Stimulated activated CD8-positive, alpha-beta memory T cell treated with anti-CD3 and anti-CD28 coated beads, Interleukin-7, amount 100 ng/mL, for 24 hours (primary cell): ENCODE measurements at places on chromosomes 6 and 20.

DNA sequence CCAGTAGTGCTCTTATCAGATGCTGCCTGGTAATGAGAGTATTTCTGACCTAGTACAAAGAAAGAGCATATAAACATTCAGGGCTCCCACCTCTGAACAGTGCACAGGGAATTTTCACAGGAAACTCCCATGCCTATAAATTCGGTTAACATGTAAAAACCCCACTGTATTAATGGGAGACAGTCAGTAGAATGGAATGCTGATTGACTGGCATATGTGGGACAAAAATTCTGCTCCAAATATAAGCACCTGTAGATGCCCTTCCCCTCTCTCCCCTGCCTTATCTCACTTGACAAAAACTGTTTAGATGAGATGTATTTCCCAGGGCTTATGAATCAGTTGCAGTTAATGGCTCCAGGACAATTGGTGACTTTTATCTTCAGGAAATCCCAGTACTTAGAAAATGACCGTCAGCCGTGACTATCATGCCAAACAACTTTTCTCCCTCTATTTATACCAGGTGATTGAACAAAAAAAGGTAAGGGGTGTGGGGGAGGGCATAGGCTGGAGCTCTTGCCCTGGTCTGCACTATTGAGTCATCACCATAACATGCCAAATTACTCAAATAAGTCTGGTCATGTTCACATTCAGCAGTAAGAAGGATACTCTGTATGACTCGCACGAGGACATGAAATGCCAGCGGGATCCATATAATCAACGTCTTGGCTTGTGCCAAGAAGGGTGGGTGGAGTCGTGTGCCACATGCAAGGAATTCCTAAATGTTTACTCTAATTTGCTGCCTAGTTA, 176.4 kb upstream of the BMP2 start:
- DNase-seq, result no peak

- no peak for DNase-seq
Measured at GRCh38 chr6:22751223-22751622, 181.9 kb downstream of the HDGFL1 start.

GRCh38 chr20:60579941-60580515, 621.8 kb downstream of the CDH26 start:
- DNase-seq, result no peak

DNA sequence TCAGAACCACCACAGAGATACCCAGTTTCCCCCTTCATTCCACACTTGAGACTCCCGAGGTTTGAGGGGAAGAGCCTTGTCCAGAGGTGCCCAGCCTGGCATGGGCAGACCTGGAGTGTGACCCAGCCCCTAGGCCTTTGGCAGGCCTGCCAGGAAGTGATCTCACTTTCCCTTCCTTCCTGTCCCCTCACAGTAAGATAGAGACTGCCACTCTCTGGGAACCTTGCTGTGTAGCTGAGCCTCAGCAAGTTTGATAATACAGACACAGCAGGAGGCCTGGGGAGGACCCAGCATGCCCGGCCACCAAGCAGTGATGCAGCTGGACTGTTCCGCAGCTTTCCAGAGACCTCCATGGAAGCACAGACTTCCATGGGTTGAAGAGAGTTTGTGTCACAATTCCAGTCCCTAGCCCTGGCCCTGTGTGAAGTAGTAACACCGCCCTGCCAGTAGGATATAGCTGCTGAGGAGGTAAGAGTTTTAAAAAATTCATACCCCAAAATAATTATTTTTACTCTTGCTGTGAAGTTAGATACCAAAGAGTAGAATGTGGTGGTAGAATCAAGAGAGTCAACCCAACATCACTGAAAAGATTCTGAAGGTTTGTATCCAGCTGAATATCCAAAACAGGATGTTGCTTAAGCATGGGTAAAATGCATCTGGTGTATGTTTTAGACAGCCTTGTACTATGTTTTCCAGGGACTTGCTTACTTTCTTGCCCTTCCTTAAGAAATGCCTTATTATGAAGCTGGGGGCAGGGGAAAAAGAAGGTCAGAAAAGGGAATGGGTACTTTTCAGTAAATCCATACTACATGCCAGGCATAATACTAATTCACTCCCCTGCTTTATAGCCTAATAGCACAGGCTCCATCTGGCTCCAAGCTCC, 16.3 kb downstream of the PKIG start:
- DNase-seq, result no peak

DNA sequence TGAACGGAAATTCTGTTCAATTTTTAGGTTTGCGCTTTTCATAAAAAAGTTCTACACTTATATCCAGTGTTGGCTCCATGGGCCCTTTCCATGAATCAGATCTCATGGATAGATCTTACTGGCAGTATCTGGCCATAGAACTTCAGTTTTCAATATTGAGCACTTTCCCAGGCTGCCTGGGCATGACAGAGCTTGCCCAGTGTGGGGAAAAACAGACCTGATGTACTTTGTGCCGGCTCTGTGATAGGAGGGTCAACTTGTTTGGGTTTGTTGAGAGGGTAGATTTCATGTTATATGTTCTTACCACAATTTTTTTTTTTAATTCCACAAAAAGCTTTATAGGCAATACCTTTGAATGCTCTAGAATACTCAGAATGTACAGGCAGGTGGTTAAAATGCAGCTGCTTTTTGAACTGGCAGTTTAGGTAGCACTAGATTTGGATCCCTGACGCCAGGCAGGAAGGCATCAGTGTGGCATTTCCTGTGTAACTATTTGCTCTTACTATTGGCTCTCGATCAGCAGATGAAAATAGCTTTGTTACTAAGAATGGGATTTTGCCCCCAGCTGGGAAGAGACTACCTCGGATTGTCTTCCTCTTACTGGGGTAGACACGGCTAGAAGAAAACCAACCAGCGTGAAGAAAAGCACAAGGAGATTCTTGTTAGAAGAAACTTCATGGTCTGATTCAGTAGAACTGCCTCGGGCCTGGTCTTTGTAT, 404.9 kb upstream of the SOX4 start:
- DNase-seq, result no peak

GRCh38 chr6:43284991-43285781, 12.9 kb upstream of the SLC22A7 start:
- DNase-seq, result no peak

DNA sequence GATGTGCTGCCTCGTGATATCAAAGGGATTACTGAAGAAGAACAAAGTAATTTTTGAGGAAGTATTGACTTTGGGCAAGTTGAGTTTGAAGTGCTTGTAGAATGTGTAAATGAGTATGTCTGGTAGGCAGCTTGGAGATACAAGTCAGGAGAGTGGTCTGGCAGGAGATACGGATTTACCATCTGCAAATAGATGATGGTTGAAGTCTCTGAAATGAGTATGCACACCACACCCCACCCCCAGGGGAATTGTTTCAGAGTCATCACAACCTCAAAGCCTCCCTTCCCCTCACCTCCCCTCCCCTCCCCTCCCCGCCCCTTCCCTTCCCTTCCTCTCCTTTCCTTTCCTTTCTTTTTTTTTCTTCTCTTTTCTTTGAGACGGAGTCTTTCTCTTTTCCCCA, 16.4 kb upstream of the MCUR1 start:
- DNase-seq, result no peak

- DNase-seq, result no peak
Measured at GRCh38 chr6:144140867-144141266, 9.4 kb upstream of the STX11 start.

GRCh38 chr6:46254946-46255345, 84.2 kb upstream of the ENPP5 start:
- DNase-seq, result no peak

- DNase-seq, result no peak
Measured at GRCh38 chr20:37128803-37129202, 33.0 kb upstream of the RBL1 start.

GRCh38 chr6:7545316-7546019, 4.0 kb downstream of the DSP start:
- no peak for DNase-seq

GRCh38 chr6:134863763-134864510, 86.0 kb downstream of the ALDH8A1 start:
- no peak for DNase-seq

- DNase-seq, result no peak
Measured at GRCh38 chr6:105453968-105454367, 51.1 kb upstream of the PREP start.

- DNase-seq, result no peak
Measured at GRCh38 chr20:17627101-17627955, 54.7 kb downstream of the RRBP1 start.

DNA sequence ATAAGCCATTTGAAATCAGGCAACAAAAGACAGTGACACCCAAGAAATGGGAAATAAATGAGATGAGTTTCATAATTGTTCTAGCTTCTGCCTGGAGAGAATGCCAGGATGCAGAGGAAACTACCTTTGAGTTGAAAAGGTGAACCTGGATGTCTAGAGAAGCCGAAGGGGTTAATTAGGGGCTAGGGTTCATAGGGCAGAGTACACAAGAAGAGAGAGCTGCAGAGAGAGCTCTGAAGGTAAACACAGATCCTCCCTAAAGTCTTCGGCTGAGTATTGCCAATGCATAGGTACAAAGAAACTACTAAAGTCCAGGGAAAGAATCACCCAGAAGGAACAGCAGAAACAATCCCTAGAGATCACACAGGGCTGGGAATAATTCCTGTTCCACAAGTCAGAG, 119.7 kb upstream of the BEND3 start:
- DNase-seq, result no peak

DNA sequence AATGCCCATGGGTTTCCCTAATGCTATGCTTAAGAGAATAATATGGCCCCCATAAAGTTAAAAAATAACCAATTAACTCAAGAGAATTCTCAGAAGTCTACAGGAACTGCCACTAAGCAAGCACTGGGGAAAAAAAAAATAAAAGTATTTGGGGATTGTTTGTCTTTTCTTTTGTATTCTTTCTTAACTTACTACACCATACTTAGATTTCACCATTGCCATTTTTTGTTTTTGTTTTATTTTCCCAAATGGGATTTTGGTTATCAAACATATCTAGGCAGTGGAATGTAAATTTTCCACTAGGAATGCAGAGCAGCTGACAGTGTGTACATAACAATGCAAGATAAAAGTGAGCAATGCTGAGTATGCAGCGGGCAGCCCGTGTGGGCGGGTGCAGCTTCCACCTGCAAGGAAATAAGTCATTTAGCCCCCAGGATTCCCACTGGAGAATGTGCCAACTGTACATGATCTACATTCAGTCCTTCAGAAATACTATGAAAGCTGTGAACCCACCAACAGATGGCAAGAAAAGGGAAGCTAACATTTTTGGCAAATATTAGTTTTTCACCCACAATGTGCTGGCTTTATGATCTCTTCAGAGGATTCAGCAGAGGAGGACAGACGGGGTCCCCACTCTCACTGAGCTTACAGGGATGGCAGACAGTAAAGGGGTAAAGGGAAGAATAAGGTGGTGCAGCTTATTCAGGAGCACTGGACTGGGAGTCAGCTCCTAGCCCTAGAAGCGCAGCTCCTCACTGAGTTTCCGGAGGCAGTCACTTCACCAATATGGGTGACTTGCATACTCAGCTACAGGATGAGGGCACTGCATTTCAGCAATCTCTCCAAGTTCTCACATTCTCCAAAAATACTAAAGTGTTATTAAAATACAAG, 44.4 kb downstream of the DCDC2 start:
- DNase-seq, result no peak

- DNase-seq, result no peak
Measured at GRCh38 chr6:53240761-53241160, 92.1 kb upstream of the GCM1 start.

DNA sequence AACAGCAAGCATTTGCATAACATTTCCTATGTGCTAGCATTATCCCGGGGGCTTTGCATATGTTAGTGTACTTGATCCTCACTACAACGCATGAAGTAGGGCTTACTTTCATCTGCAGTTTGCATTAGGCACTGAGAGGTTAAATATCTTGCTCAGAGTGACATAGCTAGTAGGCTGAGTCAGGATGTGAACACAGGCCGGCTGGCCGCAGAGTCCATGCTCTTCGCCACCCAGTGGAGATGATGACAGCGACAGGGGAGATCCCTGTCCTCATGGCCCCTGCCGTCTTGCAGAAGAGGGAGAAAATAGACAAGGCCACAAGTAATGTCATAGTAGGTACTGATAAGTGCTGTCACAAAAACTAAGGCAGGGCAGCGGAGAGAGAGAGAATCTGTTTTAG, 46.9 kb downstream of the LYRM4 start:
- DNase-seq, result no peak

DNA sequence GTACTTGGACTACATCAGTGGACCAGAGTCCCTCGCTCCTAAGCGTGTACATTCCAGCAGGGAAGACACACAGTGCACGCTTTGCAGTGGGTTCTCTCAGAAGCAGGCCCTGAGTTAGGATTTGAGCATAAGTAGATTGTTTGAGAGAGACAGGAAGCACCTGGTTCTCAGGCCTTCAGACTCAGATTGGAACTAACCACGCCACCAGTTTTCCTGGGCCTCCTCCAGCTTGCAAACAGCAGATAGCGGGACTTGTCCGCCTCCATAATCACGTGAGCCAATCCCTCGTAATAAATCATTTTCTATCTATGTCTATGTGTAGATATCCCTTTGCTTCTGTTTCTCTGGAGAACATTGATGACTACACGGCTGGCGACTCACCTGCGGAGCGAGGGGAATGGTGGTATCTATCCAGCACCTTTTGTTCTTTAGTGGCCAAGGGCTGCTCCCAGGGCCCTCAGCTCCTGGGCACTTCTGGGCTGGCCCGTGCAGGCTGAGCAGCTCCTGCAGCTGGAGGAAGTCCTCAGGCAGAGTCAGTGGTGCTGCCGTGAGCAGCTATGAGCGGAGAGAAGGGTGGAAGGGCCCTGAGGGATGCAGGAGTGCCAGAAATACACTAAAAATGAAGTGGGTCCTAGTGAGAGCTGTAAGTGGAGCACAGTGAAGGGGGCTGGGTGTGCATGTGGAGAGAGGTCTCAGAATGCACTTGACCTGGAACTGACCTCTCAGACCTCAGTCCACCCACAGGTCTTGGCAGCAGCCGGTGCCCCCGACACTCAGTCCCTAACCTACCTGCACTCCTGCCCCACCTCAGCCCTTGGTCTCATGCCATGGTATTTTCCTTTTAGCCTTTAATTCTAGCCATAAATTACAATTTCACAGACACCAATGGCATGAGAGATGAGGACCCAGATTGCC, 76.9 kb downstream of the STK35 start:
- DNase-seq, result no peak

GRCh38 chr6:31143148-31143547, 4.3 kb upstream of the PSORS1C2 start:
- no peak for DNase-seq

DNA sequence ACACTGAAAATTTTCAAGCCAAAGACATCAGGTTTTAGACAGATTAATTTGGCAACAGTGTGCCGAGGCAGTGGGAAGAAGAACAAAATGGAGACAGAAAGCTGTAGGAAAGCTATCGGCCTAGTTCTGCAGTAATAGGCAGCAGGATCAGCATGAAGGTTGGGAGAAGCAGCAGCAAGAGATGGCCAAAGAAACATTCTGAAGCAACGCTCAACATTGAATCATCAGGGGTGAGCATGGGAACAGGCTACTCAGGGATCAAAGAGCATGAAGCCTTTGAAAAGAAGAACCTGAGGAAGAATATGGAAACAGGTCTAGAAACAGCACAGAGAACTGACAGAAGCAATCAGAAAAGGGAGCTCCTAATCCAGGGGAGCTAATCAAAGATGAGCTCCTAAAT, 7.1 kb upstream of the DST start:
- DNase-seq, result no peak

DNA sequence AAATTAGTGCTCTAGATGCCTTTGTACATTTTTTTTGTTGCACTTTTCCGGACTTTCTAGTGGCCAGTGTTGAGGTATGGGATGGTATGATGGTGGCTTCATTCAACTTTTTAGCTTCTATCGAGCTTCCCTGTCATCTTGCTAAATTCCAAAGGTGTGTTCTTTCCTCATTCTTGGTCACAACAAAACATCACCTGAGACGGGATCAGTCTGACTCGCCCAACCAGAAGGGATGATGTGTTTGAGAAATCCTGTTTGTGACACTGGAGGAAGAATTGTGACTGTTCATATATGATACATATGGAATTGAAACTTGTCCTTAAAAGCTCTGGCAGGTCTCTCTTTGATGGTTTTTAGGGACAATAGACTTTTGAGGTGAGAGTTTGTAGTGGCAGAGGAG, 33.8 kb downstream of the KCNS1 start:
- no peak for DNase-seq
